GM19239 (cell line): ENCODE measurements at places on chromosomes 12 and 14.

DNA sequence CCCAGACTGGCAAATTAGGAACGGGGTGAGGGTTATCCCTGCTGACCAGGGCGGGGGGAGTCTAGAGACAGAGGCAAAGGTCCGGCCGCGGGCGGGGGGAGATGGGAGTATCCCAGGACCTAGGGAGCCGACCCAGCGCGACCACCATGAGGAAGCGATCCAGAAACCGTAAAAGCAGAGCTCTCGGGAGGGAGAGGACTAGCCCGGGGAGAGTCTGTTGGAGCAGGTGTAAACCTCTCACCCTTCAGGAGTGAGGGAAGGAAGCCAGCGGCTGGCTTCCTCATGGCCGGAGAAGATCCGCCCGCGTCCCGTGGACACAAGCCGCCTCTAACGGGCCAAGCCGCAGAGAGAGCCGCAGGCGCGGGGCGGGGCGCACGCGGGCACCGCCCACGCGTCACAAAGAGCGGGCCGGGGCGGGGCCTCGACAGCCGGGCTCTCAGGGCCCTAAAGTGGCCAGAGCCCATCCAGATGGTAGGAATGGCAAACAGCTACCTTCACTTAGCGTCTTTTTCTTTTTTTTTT lies at the start of gene ACRBP:
Gene ACRBP, minus strand, starts transcription at position 350 of the 522 bp plus-strand sequence. Its CDS starts 66 bp downstream, at position 284.
- peak; percentile 74 for DNase-seq

DNA sequence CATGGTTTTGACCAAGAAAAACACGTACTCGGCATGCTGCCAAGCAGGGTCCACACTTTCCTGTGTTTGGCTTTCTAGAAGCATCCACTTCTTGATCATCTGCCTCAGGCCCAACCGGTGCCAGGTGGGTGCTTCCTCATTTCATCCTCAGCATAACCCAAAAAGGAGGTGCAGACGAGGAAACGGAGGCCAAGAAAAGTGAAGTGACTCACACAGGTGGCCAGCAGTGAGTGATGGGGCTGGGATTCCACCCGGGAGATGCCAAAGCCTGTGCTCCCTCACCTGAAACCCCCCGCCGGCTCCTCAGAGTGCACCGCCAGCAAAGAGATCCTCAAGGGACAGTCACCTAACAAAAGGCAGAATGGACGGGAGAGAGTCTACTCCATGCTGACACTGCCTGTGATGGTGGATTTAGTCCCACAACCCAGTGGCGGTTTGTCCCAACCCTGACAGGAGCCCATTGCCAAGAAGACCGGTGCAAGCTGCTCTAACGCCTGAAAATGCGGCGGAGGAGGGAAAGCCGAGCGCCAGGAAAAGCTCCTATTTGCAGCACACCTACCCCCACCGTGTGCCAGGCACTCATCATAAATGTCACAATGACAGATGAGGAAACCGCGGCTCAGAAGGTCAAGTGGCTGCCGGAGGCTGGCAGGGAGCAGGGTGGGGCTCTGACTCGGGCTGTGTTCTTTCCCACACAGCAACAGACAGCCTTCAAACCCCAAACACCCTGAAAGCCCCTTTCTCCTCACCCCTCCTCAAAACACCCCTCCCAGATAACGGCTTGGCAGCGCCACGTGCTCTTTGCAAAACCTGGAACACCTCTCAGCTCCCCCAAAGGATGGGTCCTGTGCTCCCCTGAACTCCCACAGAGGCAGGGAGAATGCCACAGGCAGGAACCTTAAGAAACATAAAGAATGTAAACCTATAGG lies 18.8 kb downstream of the BCL11B start:
- no peak for DNase-seq

DNA sequence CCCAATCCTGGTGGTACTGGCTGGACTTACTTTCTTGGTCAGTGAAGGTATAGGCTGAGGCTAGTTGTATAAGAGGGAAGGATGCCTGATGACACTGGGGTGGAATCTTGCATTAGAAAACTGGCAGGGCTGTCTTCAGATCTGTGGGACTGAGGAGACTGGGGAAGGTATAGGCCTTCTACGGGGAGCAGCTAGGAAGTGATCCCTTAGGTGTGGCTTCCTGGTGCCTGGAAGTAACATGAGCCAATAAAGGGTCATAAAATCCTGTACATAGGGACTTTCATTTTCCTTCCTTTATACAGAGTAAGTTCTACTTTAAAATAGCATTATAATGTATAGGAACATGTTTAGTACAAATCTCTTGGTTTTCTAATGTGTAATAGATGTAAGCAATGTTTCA lies 716.8 kb downstream of the LRFN5 start:
- no peak for DNase-seq

DNA sequence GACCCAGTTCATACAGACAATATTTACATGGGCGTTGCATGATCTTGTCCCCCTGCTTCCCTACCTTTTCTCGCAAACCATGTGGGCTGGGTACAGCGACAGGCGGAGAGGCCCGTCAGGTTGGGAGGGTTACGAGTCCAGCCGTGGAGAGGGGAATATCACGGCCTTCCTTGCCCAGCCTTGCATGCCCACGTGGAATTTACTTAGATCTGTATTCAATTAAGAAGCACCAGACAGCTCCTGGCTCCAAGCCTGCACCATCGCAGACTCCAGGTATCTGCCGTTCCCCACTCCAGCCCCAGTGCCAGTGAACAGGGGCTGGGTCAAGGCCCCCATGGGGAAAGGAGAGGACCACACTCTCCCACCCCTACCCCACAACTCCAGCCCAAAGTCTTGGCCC lies 29.8 kb downstream of the BCL11B start:
- no peak for DNase-seq

DNA sequence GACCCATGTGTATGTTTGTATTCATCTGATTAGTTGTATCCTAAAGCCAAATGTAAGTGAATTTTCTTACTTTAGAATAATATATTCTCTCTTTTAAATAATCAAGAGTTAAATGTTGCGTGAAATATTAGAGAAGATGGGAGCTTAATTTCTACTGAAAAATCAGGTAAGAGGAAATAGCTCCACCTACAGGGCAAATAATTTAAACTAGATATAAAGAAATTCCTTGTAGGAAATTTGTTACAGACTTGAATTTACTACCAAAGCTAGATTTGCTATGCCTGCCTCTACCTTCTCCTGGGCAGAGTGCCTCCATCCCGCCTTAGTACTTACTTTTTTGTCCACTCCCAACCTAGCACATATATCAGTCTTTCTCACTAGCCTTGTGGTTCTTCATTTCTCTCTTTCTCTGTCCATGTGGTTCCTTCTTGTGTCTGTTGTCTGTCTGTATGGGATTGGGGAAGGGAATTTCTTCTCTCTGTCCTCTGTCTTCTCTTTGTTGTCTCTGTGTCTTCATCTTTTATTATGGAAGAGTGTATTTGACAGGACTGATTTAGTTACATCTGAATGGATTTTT lies 44.7 kb downstream of the PALS1 start:
- DNase-seq = no peak
